ENCODE measurements at places on chromosomes 16 and 17.
A peak's percentile ranks its signal among the peaks of the same experiment; 100 is the strongest.

DNA sequence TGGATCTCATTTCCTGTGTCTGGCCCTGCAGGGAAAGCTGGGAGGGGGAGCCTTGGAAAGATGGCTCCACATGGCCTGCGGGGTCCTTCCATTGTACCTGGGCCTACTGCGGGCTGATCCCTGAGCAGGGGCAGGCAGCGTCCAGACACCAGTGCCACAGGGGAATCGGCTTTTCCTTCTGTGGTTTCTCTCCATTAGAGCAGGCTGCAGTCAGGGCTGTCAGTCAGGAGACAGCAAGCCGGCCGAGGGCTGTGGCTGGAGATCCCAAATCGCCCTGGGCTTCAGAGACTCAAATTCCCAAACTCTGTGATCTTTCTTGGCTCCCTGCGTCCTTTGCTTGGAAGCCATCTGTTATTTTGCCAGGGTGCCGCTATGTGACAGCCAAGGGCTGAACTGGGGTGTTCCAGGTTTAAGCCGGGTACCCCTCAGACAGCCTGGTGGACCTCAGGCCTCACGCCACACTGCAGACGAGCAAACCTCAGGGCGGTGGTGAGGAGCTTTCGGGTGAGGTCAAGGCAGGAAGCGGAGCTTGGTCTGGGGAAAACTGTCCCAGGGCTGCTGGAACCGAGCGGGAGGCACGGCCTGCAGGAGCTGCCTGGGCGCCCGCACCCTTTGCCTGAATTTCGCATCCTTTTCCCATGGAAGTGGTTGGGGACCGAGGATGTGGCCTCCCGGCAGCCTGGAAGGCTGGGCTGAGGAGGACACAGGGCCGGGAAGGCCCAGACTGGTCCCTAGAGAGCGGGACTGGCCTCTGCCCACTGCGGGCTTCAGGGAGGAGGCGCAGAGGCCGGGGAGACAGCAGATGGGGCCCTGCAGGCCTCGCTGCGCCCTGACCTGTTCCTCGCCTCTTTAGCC is 1.5 kb upstream of the CPNE7 start:
- no peak for DNase-seq

DNA sequence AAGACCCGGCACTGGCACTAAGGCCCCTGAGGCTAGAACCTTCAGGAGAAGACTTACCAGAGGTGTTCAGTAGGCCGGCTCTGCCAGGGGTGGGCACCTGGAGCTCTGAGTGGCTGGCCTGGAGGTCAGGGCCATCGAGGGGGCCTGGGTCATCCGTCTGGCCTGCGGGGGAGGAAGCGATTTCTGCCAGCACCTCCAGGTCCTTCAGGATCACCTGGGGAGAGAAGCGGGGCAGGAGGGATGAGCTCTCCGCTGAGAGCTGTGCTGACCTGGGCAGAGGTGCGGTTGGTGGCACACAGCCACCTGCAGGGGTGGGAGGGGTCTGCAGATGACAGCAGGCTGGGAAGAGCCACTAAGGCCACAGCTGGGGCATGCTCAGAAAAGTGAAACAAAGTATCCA is 56.6 kb downstream of the VAC14 start:
- DNase-seq, result no peak

- DNase-seq, result no peak
These were observed 70.6 kb downstream of the IRF8 start for GRCh38 chr16:85969591-85969990.

DNA sequence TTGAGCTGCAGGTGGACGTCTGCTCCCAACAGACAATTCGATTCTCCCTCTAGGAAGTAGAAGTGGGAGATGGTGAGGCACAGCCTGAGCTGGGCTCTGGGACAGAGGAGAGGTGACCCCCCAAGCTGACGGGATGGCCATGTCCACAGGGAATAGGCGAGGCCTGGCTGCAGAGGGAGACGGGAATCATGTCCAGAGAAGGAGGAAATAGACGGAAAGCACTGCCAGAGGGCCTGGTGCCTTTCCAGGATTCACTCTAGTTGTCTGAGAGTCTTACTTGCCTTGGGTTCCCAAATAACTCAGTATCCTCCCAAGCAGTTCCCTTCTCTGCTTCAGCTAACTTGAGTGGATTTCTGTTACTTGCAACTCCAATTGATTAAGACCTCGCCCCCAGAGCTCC is 4.3 kb upstream of the CRISPLD2 start:
- no peak for DNase-seq

- no peak for DNase-seq
These were observed 11.4 kb upstream of the CLDN9 start for GRCh38 chr16:3001316-3001715.

GRCh38 chr17:72588961-72589360 is 468.1 kb downstream of the SOX9 start:
- peak; percentile 6 for DNase-seq

DNA sequence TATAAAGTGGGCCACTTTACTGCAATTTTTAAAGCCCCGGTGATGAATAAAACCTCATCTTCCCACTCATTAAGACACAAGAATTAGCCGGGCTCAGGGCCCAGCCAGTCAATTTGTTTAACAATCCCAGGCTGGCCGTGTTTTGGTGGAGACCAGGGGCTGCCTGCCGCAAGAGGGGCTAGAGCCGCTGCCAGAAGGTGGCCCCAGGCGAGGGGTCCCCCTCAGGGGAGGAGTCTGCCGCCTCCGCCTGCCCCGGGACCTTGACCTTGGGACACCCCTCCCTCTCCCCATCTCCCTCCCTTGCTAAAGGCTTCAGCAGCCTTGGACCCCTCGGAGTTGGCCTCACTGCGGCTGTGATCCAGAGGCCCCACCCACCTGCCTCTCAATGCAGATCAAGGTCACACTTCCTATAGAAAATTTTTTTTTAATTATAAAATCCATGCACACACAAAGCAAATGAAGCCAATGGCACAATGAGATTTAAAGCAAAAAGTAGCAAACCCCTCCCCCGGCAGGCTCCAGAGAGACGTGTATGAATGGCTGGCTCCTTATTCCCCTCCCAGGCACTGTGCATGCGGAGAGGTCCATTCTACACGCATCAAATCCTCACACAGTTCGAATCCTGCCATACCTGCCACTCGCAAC is 23.0 kb upstream of the SLC38A10 start:
- DNase-seq, result no peak

DNA sequence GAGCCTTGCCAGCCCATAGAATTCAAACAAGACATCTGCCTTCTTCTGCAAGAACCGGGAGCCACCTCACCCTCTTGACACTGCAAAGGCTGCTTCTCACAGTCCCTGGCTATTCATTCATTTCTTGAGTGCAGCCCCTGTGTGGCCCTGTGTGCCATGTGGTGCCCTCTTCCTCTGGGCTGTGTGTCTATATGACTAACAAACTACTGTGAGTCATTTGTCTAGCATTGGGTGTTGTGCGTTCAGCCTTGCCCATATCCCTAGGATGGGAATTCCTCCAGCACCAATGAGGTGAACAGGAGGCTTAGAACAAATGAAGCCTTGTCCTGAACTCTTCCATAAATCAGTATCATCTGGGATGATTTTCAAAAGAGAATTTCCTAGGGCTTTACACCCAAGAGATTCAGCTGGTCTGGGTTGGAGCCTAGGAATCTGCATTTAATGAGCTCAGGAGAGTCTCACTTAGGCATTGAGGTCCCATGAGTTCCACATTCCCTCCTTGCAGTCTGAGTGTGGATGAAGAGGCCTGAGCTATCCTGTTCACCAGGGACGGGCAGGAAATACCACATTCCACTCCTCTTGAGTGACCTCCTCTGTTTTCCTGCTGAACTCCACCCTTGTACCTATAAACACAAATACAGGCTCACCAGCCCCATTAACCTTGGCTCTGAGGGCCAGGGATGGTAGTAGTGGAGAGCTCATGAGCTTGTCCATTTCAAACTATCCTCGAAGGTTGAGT is 308.7 kb upstream of the N4BP1 start:
- no peak for DNase-seq

GRCh38 chr17:36550491-36551417 is 6.0 kb downstream of the GGNBP2 start:
- DNase-seq, result peak; percentile 41

GRCh38 chr16:83779886-83780285 is 27.9 kb upstream of the HSBP1 start:
- DNase-seq, result no peak

- DNase-seq, result no peak
These were observed 50.8 kb downstream of the ZFHX3 start for GRCh38 chr16:72997141-72997542.

- no peak for DNase-seq
These were observed 332.8 kb upstream of the DYNLRB2 start for GRCh38 chr16:80208015-80208414.

GRCh38 chr17:41697122-41697962 is 8.7 kb downstream of the EIF1 start:
- DNase-seq, result no peak

DNA sequence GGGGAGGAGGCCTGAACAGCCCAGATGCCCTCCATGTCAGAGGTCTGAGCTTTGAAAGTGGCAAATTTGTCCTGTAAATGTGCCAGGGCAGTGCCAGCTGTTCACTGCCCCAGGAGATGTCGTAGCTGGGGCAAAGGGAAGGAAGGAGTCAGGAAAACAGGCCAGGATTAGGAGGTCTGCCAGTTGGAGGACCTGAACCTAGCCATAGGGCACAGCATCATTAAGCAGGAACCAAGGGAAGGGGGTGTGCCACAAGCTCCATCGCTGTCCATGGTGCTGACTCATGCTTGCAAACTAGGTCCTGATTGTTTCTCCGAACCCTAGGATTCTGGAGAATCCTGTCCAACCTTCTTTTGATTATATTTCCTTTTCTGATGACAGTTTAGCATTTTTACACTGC is 124.2 kb downstream of the TMEM132E start:
- no peak for DNase-seq

GRCh38 chr17:47821424-47822391 is at the start of gene OSBPL7:
Gene OSBPL7 (minus strand): TSS chr17:47821794. CDS start chr17:47820278, 1,516 bp downstream.
- peak; percentile 88 for DNase-seq

GRCh38 chr16:65548470-65548869 is 426.6 kb upstream of the CDH11 start:
- no peak for DNase-seq

DNA sequence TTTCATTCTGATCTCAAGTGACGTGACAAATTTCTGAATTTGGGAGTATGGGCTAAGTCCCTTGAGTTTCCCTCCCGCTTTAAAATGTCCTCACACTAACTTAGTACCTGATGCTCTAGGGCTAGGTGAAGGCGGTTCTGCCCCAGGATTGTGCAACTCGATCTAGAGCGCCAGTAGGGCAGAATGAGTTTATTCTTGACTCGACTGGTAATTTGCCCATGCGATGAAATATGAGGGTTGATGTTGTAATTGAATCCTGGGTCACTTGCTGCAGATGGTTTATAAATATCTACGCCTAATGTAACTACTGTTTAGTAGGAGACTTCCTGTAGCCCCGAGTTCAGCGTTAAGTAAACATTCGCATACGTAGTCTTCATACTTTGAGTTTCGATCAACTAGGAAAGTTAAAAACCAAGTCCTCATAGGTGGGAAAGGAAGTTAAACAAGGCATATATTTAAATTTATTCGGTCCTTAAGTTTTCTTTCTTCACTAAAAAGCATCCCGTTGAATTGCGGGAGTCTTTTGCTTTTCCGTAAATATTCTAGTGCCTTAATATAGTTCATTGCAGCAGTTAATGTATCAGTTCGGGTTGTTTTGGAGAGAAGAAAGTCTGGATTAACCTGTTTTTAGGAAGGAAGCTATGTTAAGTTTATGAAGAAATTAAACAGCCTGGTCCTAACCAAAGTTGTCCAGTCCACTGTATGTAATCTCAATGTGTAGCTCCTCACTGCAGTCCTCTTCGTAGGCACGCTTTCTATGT is 1.6 kb downstream of the CTCF start:
- peak; percentile 47 for DNase-seq

- DNase-seq, result no peak
These were observed 8.2 kb downstream of the PDE6G start for GRCh38 chr17:81648013-81648706.

GRCh38 chr17:7646457-7646856 is 4.3 kb upstream of the ATP1B2 start:
- DNase-seq, result no peak

DNA sequence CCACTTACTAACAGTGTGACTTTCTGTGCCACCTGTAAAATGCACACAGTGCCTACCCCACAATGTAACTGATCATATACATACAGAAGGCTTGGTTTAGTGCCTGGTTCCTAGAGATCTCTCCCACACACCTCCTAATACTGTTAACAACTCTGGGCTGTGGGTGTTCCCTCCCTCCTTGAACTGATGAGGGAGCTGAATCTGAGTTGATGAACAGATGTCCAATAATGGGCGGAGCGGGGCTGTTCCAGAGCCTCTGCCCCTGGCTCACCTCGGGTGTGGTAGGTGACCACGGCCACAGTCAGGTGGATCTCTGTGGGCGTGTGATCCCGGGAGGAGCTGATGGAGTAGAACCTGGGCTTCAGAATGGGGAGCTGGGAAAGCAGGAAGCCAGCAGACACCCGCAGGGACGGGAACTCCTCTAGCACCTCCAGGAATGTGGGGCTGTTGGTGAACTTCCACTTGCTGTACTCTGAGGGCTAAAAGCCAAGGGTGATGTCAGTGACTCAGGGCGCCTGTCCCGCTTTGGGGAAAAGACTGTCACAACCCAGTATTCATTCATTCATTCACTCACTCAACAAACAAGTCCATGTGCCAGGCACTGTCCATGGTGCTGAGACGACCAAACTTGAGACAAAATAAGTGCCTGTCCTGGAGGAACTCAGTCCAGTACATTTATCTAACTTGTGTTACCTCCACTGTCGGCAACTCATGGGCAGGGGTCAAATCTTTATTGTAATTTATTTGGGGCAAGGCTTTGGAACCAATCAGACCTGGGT is 37.6 kb downstream of the NOS2 start:
- DNase-seq, result no peak

- DNase-seq, result no peak
These were observed 10.1 kb downstream of the KCTD5 start for GRCh38 chr16:2692251-2692947.

DNA sequence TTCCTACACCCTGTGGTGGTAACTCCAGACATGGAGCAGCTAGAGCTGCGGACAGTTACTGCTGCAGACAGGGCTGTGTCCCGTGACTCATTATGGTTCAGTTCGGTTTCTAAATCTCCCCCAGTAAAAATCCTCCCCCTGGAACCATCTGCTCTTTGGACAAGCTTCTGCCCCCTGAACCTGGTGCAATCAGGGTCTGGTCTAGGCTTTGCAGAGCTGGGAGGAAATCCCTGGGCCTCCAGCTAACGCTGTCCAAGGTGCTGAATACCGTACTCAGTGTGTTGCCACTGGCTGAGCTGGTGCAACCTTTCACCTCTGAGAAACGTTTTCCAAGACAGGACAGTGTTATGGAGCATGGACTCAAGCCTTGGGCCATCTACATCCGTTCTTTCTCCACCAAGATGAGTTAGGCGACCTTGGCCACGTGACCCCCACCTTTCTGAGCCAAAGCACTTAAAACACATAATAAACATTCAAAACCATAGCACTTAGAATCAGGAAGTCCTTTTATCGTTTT is 142.0 kb downstream of the CPPED1 start:
- no peak for DNase-seq

- no peak for DNase-seq
These were observed 7.3 kb upstream of the CUEDC1 start for GRCh38 chr17:57962279-57963148.

DNA sequence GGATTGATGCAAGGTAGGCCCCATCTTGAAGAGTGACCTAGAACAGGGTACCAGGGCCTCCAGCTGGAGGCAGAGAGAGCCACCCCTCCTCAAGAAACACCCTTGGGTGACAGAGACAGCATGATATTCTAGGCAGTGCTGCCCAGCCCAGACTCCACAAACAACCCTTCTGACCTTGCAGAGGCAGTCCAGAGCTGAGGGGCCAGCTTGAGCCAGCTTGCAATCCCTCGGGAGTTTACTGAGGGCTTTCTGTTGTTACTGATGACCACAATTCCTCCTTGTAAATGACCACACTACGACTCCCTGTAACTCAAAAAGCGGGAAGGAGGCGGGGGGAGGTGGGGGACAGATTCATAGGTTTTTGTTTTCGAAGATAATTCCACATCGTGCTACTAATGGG is 18.6 kb upstream of the MNT start:
- DNase-seq, result no peak
